ENCODE measurements at places on chromosomes 3 and 15.
A peak's percentile ranks its signal among the peaks of the same experiment; 100 is the strongest.

DNA sequence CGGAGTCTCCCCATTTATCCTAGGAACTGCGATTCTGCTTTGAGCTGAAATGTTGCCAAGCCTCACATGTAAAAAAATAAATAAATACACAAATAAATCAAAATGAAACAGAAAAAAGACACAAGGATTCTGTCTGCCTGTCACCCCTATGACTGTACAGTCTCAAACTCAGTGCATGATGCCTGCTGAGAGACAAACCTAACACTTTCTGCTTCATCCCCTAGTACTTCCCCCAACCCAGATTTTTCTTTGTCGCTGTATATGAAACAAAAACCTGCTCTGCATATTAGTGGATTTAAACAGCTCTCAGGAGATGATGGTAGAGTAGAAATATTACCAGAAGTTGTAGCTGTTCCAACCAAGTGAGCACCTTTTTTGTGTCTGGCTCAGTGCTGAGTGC is 530.7 kb upstream of the CFAP20DC start:
- no peak for DNase-seq

DNA sequence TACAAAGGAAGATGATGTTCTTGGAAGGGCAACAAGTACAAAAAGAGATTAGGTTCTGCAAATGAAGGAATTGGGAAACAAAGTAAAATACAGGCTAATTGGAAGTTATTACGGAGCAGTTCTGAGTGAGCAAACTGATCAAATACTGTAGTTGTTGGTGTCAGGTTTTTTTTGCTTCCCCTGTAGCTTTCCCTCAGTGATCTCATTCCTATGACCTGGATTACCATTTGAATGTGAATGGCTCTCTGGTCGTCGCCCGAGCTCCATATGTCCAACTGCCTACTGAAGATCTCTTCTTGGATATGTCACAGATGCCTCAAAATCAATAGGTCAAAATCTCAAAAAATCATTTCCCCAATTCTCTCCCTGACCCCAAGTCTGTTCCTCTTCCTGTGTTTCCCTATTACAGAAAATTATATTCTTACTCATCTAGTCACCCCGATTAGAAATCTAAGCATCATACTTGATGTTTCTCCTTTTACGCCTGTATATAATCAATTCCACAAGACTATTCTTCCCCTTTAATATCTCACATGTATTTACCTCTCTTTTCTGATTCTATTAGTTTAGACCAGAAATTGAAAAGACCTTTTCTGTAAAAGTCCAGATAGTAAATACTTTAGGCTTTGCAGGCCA is 29.0 kb downstream of the GOLM2 start:
- no peak for DNase-seq

GRCh38 chr15:99721104-99721778 is 12.0 kb downstream of the LYSMD4 start:
- DNase-seq: no peak

DNA sequence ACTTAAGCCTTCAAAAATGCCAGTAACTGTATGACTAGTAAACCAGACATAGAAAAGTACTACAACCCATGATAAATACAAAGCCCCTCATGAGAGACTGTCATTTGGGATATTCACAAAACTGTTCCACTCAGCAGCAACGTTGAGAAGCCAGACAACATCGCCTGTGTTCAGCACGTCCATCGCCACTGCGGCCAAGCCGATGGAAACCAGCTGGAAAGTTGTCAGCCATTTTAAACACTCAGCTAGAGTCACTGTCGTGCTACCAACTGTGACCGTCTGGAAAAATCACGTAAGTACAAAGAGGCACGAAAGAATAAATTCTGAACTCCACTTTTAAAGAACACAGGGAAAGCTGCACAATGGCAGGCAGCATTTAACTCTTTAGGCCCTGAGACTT is 340.7 kb upstream of the WNT5A start:
- DNase-seq: no peak

- DNase-seq: no peak
Measured at GRCh38 chr15:76945494-76946093, 14.0 kb downstream of the RCN2 start.

DNA sequence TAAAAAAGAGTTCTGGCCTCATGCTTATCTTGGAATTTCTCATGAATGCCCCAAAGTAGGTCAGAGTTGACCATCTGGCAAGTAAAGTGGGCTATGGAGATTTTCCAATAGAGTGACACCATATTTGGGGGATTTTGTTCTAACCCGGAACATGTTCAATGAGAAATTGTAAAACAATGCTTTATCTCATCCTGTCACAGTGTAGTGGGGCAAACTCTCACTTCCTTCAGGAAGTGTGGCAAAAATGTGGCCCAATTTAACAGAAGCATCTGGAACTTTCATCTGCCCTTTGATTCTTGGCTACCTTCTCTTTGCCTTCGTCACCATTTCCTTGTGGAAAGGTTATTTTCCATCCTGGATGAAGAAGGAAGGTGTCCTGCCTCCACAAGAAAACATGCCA is 70.8 kb downstream of the ADAMTS9 start:
- no peak for DNase-seq

- peak; percentile 76 for DNase-seq
Measured at GRCh38 chr3:113695786-113696645, at the start of gene USF3. Gene USF3, minus strand, starts transcription at chr3:113696642. Its CDS starts 21,764 bp downstream, at chr3:113674878.

- no peak for DNase-seq
Measured at GRCh38 chr3:153440311-153440710, 278.3 kb downstream of the RAP2B start.

GRCh38 chr3:156898296-156898880 is 72.2 kb downstream of the LEKR1 start:
- DNase-seq: no peak

DNA sequence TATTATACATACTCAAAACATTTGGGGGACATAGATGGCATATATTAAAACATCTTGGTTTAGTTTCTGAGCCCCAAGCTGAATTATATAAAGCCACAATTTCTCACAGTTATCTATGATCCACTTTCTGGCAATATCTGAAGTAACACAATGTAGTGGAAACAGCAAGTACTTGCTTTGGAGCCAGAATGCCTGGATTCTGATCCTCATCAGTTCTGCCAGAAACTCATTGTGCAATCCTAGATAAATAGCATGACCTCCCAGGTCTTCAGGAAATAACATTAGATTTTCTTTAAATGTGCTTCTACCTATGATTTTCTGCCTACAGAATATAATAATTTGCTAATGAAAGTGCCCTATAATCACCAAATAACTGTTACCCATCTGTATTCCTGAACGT is 544.9 kb downstream of the NAALADL2 start:
- DNase-seq: no peak

DNA sequence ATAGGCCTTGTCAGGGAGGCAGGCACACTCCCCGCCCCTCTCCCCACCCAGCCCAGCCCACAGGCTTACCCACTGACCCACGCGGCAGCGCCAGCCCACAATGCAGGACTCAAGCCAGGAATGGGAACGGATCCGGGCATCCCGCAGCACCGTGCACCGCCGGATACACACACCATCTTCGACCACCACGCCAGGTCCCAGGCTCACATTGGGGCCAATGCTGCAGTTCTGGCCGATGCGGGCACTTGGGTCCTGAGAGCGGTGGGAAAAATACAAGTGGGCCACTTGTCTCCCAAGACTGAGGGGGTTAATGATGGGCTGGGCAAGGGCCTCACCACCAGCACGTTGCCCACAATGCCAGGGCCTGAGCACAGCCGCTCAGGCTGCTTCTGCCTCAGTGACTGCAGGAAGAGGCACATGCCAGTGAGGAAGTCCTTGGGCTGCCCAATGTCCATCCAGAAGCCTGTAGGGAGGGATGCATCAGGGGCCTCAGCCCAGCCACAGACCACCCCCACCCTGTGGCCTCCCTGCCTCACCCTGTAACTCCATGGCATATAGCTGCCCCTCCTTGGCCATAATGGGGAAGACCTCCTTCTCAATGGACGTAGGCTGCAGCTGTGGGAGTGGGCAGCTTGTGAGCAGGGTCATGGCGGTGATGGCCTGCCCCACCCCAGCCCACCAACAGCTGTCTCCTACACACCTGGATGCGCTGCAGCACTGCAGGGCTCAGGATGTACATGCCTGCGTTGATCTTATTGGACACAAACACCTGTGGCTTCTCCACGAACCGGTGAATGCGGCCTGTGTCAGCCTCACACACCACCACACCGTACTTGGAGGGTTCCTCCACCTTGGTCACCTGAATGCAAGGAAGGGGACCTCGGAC is 1.6 kb downstream of the GMPPB start:
- no peak for DNase-seq

DNA sequence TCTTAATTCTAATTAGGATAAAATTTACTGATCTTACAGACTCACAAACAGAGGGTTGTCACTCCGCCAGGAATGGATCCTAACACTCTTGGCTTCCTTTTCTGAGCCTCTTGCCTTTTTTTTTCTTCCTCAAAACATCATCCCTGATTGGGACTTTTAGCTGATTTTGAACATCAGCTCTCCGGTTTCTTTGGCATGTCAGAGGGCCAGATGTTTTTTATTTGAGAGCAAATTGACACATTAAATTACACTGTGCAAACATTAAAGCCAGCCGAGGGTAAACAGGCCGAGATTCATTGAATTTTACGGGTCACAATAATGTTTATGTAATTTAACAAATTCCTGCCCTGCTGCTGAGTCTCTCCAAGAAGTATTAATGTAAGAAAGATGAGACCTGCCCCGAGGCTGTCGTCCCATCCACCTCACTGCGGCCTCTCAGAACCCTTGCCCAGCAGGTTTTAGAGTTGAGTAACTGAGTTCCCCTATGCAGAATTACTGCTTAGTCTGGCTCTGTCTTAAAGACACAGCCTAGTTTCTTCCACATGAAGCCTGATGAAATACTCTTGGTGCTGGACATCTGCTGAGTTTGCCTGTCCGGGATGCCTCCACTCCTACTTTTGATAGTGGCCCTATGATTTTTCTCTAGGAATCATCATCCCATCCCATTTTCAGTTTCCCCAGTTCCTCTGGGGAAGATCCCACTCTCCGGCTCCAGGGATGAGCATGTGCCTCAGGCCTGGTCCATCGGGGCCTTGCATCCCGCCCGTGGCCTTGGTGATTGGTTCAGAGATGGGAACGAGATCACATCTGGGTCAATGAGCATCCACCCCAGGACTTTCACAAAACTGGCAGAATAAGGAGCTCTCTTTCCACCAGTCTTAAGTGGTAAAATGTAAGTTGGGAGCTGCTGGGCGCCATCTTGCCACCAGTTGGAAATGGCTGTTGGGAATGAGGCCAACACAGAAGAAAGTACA is 226.6 kb upstream of the TLE3 start:
- no peak for DNase-seq

GRCh38 chr3:188507244-188507720 is 353.3 kb downstream of the LPP start:
- no peak for DNase-seq

DNA sequence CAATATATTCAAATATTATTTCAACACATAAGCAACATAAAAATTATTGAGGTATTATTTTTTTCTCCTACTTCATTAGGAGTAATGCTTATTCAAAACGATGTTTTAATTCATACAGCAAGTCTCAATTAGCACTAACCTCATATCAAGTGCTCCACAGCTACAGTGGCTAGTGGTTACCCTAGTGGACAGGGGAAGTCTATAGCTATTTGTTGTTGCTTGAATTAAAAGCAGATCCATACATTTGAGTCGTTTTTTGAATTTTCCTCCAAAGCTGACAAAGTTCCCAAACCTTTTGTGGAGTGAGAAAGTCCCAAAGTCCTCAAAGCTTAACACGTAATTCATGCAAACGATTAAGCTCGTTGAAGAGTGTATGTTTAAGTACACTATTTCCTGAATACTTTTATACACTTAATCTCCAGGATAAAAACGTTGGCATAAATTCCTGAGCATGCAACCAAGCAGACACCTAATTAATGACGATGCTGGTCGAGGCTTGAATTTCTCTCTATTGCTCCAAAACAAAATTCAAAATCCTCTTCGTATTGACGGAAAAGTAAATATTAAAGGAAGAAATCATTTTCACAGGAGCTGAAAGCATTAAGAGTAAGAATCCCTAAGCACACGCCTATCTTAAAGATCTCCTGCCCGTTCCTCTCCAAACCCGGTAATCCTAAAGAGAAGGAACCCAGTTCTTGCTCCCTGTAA is 985 bp downstream of the VPS13C start:
- DNase-seq: no peak

GRCh38 chr3:151946606-151947005 is 73.2 kb downstream of the SUCNR1 start:
- no peak for DNase-seq

GRCh38 chr3:158308236-158308928 is 198.5 kb downstream of the RSRC1 start:
- no peak for DNase-seq

DNA sequence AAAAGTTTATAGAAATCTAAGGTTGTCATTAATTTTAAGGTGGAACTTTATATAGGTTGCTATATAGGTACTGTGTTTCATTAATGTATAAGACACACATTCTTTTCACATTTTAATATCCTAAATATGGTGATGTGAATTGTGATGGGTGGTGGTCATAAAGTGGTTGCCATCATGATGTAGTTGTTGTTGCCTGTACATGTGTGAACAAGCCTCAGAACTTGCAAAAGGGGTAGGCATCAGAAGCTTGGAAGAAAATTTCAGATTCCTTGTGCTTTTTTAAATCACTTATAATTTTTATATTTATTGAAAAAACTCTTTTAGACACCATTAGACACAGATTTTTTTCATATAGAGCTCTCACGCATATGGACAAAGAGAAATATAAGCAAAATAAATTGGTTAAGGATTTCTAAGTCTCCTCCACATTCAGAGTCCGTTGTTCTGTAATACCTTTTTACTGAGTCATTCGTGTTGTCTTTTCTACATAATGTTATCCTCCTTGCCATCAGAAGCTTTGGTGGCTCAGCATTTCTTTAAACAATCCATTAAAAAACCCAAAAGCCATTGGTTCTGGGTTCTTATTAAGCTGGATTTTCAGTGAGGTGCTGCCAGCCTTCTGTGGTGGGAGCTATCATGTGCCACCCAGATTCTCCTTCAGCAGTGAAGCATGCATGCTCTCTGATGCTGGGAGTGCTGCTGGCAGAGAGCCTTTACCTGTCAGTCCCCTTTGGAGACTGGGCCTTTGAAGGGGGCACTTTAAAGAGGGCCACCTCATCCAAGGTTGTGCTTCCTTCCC is 140.4 kb upstream of the GALNT15 start:
- no peak for DNase-seq

DNA sequence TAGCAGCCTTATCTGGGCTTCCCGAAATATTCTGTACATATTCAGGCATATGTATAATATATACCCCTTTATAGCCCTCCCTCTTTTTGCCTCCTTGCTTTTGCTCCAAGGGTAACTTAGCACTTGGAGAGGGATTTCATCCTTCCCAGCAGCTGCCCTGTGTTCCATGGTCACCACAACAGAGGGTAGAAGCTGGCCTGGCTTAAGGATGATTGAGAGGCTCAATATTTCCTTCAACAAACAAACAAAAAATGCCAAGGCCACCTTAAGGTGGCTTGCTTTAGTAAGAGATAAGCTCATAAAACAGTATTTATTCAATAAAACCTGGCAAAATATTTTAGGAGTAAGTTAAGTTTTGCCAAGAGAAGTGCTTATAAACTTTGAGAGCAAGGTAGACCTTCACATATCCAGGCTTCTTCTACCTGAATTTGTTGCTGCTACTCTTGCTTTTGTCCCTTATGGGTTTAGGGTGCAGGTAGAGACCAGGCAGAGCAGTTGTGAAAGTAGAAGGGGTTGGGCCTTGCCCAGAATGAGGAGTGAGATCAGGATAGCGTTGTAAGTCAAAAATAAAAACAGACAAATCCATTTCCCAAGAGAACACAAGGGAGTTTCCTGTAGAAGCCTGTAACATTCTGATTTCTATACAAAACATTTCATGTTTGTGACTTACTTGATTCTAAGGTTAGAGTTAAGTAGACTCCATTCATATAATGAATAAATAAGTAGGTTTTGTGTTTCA is 52.7 kb upstream of the ATOSA start:
- DNase-seq: no peak

GRCh38 chr3:103657756-103658155 is 1222.9 kb downstream of the ZPLD1 start:
- no peak for DNase-seq

GRCh38 chr3:73451301-73451944 is 173.3 kb downstream of the PDZRN3 start:
- DNase-seq: no peak
